ENCODE measurements at places on chromosomes 3 and 15. TPM values are rescaled to one million over a fixed set of nuclear protein-coding genes. Genes with fewer than 3 reads are reported as not detected.

GRCh38 chr15:88838667-88839066 lies 35.4 kb downstream of the ACAN start:
- no peak for DNase-seq

DNA sequence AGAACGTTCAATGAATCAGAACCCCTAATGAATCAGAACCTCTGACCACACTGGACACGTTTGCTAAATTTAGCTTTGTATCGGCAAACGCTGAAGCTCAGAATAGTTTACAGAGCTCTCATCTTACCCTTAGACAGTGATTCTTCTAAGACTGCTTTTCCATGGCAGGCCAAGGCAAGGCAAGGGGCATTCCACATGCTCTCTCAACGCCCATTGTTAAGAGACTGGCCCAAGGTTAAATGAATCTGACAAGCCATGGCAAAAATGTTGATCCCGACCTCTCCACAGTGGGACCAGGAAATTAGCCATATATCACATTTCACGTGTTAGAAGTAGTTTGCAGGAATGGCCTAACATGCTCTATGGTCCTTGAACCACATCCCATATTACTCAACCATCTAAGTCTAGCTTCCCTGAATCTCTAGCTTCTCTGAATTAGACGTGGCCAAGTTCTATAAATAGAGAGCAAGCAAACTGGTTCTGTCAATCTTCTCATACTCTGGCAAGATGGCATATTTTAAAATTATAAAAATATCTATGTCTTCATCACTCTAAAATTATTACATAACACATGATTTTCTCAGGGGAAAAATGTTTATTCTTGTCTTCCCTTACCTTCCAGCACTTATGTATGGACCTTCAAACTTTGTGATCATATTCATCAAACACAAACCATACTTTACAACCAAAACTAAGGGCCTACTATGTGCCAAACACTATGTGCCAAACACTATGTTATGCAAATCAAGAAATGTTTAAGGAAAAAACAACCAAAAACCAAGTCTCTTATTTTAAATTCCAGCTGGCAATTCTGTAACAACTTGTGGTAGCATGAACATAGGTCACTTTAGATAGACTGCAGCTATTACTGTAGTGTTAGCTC lies 54.3 kb downstream of the AAGAB start:
- DNase-seq, result no peak

DNA sequence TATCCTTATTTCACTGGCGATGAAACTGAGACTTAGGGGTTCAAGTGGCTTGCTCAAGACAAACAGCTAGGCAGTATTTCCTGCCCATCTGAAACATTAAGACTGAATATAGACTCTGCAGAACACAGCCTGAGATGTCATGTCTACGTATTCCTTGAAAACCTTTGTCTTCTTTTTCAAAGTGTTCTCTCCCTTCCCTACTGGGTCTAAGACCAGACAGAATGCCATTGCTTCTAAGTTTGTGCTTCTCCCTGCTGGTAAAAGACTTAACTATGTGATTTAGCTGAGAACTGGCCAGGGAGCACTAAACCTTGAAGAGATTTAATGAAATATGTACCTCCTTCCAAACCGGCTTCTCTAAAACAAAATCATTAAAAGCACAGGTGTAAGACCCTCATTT lies 9.9 kb downstream of the BCL6 start:
- no peak for DNase-seq

TTC23 gene
- 10.0 TPM for total RNA-seq

ARL13B gene
- total RNA-seq, result 9.7 TPM

VEPH1 gene
- total RNA-seq, result 12.2 TPM

DNA sequence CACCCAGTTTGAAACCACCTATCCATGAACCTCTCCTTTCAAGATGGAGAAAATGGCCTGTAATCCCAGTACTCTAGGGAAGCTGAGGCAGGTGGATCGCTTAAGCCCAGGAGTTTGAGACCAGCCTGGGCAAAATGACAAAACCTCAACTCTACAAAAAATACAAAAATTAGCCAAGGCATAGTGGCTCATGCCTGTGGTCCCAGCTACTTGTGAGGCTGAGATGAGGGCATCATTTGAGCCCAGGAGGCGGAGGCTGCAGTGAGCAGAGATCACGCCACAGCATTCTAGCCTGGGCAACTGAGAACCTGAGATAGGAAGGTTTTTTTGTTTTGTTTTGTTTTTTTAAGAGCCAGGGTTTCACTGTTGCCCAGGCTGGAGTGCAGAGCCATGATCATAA lies 5.4 kb downstream of the TKT start:
- no peak for DNase-seq

DNA sequence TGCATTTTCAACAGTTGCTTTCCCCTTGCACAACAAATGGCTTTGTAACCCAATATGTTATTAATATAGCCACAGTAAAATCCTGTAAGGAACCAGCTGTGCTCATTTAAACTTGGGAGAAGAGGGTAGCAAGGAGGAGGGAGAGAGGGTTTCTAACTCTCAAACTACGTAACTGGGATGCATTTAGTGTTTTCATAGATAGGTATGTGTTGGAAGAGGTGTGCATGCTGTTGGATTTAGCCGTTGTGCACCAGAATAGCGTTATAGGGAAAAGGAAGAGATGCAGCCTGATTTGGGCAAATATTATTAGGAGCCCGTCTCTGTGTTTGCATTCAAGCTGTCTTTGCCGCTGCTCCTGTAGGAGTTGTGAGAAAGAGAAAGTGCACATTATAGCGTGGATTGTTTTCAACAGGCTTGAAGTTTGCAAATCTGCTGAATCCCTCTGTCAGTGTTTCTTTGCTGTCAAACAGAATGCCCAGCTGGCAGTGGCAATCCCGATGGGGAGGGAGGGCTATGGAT lies 39.4 kb downstream of the ARPP21 start:
- DNase-seq, result no peak

- no peak for DNase-seq
Observed at GRCh38 chr15:54582863-54583643, 604.8 kb downstream of the UNC13C start.

DGKG gene
- total RNA-seq, result 2.6 TPM

GRCh38 chr3:52313774-52314188 lies 2.3 kb upstream of the DNAH1 start:
- no peak for DNase-seq

FSTL1 gene
- 311 TPM for total RNA-seq

DNA sequence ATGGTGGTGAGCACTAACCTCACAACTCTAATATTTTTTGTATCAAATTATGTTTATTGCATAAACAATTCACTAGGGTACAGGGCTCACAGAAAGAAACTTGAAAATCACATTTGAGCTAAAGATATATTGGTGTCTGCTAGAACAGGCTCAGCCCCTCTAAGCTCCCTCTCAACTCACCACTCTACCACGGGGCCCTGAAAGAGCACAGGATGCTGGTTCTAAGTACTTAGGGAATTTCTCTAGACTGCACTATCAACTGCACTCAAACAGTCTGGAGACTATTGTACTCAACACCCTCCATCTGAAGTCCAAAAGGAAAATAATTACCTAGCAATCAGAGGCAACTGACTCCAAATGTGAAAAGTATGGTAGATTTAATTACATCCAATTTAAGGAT lies 98.7 kb upstream of the STRIT1 start:
- no peak for DNase-seq

LRRC15 gene
- total RNA-seq, result not detected

MAP6D1 gene
- not detected for total RNA-seq

GRCh38 chr3:16088496-16088895 lies 86.0 kb upstream of the GALNT15 start:
- DNase-seq, result no peak

DNA sequence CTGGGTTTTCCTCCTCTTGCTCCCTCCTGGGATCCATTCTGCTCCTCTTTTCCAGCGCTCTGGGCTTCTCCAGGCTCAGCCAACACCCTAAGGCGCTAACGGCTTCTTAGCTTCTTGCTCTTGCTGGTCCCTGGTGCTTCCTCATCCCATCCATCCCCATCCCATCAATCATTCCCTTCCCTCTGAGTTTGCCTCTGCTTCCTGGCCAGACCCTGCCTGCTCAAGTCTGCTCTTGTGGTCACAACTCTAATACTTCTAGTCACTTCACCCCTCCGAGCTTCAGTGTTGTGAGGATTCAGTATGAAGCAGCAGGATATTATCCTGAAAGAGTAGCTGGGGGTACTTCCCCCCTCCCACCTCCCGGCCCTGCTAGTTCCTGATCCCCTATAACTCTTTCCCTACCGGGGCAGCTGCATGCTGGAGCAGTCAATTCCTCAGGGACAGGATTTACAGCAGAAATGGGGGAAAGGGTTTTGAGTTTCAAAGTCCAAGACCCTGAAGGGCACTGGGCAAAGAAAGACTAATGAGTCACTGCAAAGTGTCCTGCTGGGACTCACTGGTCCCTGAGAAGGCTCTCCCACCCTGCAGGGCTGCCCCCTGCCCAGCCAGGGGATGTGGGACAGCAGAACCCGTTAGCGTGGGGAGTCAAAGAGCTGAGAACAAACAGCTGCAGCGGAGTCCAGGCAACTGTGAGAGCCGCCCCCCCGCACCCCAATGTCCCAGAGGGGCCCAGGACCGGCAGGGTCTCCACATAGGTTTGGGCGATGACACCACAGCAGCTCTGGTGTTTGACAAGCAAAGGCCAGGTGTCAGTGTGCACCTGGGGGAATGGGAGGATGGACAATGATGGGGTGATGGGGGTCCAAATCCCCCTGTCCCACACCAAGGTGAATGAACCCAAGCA lies 2.3 kb upstream of the SYNM start:
- DNase-seq, result no peak

GRCh38 chr3:14329116-14329830 lies 73.1 kb upstream of the SLC6A6 start:
- DNase-seq, result no peak

CADM2 gene
- 0.29 TPM for total RNA-seq

GRCh38 chr15:28981351-28981720 lies 95.6 kb downstream of the APBA2 start:
- DNase-seq, result no peak

- no peak for DNase-seq
Observed at GRCh38 chr3:15387171-15387581, 40.2 kb downstream of the METTL6 start.

GRCh38 chr3:189967254-189967865 lies 153.3 kb downstream of the P3H2 start:
- no peak for DNase-seq

DZIP3 gene
- 17.3 TPM for total RNA-seq

- no peak for DNase-seq
Observed at GRCh38 chr3:38988955-38989354, 62.8 kb downstream of the SCN11A start.

ALDH1A2 gene
- 96.8 TPM for total RNA-seq

DNA sequence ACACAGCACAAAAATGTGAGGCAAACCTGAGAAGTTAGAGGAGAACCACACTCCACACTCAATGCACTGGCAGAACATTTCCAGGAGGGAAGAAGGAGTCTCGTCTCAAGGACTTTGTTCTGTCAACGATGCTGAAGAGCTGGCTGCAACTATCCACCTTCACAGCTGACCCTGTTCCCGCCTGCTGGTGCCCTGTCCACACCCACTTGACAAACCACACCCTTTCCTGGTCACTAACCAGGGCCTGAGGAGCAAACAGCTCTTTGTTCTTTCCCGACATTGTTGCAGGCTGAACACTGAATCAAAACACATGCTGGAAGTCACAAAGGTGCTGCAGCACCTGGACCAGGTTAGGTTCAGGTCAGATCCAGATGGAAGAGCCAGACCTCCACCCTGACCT lies 92.6 kb upstream of the ARRDC4 start:
- no peak for DNase-seq

LTK gene
- total RNA-seq, result not detected

DNA sequence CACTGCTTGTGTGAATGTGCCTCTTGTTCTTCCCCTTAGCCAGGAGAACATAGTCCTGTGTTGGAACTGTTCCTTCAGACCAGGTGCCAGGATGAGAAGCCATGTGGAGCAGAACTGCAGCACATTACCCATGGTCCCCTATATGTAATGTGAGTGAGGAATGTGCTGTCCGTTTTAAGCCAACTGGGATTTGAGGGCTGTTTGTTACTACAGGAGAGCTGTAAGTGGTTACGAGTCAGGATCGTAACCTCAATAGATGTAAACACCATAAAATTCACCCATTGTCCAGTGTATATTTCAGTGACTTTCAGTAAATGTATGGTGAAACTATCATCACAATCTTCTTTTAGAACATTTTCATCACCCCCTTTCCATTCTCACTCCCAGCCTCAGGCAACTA lies 10.1 kb upstream of the SCAP start:
- DNase-seq, result no peak

GRCh38 chr3:183359036-183359435 lies 69.4 kb downstream of the MCF2L2 start:
- no peak for DNase-seq

AMIGO3 gene
- total RNA-seq, result not detected

ITIH1 gene
- 0.18 TPM for total RNA-seq

- DNase-seq, result no peak
Observed at GRCh38 chr3:72999951-73000350, 3.3 kb downstream of the PPP4R2 start.

- DNase-seq, result no peak
Observed at GRCh38 chr3:64003589-64003988, 19.7 kb downstream of the PSMD6 start.

- DNase-seq, result no peak
Observed at GRCh38 chr3:150105025-150105424, 134.3 kb upstream of the PFN2 start.

- no peak for DNase-seq
Observed at GRCh38 chr3:9211155-9211950, 38.1 kb downstream of the SRGAP3 start.

- DNase-seq, result no peak
Observed at GRCh38 chr3:181689546-181689945, 22.2 kb upstream of the SOX2 start.

SLC35G2 gene
- total RNA-seq, result 9.1 TPM

DNA sequence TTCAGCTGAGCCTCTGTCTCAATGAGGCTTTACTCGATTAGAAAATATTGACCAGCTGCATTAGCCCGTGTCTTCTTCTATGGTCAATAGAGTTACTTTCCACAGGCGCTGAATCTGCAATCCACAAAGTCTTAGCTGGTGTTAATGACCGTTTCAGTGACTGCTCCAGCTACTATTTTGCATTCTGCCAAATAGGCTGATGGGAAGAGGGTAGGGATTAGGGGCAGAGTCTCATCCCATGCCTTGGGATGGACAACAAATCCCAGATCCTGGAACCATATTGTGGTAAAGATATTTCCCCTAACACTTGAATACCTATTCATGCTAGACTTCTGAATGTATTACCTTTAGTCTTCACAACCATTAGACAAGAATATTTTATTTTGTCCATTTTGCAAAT lies 29.5 kb upstream of the MAGI1 start:
- DNase-seq, result no peak

GRCh38 chr15:52445553-52445952 lies 83.1 kb downstream of the MYO5A start:
- no peak for DNase-seq

DNA sequence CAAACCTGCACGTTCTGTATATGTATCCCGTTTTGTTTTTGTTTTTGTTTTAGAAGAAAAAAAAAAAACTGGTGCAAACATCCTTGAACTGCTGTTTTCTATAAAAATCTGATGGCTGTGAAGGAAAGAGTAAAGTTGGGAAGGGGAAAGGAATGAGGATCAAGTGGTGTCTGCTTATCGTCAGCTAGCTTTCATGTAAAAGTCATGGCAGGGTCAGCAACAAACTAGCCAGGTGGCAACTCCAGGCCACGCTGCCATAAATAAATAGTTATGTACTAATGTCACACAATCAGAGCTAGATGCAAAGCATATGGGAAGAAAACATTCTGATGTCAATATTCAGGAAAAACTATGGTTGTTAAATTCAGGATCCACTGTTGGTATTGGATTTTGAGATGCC lies 2.3 kb upstream of the CDIN1 start:
- no peak for DNase-seq

IL17RD gene
- total RNA-seq, result 95.9 TPM

JAGN1 gene
- total RNA-seq, result 80.6 TPM

SCN11A gene
- 0.12 TPM for total RNA-seq

TMEM158 gene
- total RNA-seq, result 10.4 TPM

Measured in uterus (tissue), 4 donors.